Activated CD8-positive, alpha-beta memory T cell treated with anti-CD3 and anti-CD28 coated beads for 24 hours (primary cell): ENCODE measurements at places on chromosomes 7 and 10.

GRCh38 chr10:22810643-22811465 lies 96.5 kb upstream of the PIP4K2A start:
- no peak for DNase-seq

DNA sequence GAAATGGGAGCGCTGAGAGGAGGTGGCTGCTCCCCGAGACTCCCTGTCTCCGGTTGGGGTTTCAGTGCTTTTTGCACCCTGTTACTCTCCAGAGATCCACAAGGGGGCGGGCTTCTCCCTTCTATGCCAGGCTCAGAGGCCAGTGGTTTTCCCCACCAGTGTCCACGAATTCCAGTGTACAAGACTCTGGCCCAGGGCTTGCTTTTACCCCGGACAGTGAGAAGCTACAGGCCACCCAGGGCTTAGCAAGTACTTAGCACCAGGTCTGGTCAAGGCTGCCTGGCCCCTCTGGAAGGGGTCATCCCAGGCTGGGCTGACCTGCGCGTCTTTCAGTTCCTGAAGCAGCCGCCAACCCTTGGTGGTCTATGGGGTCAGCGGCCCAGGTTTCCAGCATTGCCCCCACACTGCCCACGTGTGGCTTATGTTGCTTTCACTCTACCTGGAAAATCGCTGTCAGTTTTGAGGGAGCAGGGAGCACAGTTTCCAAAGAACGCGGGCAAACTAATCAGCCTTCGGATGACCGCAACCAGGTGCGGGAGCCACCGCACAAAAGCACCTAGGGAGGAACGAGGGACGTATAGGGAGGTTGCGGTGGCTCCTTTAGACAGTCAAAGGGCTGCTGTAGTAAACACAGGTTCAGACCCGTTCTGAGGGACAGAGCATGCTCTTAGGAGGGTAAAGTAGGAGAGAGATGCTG lies 6.8 kb downstream of the CYP26A1 start:
- peak; percentile 79 for DNase-seq

DNA sequence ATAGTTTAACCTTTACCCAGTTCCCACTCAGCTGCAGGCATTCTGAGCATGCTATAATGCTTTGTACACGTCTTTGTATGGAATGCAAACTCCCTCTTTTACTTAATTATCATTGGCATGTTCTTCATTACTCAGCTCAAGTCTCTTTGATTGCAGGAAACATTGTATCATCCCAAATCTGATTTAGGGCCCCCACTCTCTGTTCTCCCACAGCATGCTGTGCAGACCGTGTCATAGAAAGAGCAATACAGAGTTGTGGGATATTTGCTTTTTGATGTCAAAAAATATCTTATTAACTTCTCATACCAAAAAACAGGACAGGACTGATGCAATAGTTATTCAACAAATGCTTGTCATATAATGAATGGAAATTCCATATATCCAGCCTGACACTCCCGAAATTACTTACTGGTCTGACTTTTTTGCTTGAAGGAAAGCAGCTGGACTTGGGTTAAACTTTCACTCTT lies 1081.5 kb upstream of the C7orf33 start:
- no peak for DNase-seq

- DNase-seq: peak; percentile 94
Measured at GRCh38 chr10:6050801-6051445, 11.2 kb downstream of the IL2RA start.

DNA sequence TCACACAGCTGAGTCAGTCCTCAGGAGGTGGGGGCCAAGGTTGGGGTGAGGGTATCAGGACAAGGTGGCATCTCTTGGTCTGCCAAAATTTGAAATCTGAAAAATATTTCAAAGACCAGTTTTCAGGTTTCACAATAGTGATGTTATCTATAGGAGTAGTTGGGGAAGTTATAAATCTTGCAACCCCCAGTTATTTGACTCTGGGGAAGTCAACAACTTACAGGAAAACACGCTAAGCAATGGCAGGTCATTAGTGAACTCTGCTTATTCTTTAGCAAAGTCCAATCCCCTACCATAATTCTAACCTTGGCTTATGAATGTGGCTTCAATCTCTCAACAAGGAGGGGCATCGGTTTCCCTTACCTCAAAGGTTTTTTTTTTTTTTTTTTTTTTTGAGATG lies 94.9 kb downstream of the MARCHF5 start:
- DNase-seq: no peak

GRCh38 chr10:120456626-120457430 lies at the start of gene PLPP4:
TSS of gene PLPP4 (plus strand) at chr10:120457227. CDS start at chr10:120457306, 79 bp downstream.
- no peak for DNase-seq

- no peak for DNase-seq
Measured at GRCh38 chr10:106395041-106395749, 769.3 kb downstream of the SORCS1 start.

GRCh38 chr7:120775755-120776154 lies 82.2 kb downstream of the TSPAN12 start:
- no peak for DNase-seq

DNA sequence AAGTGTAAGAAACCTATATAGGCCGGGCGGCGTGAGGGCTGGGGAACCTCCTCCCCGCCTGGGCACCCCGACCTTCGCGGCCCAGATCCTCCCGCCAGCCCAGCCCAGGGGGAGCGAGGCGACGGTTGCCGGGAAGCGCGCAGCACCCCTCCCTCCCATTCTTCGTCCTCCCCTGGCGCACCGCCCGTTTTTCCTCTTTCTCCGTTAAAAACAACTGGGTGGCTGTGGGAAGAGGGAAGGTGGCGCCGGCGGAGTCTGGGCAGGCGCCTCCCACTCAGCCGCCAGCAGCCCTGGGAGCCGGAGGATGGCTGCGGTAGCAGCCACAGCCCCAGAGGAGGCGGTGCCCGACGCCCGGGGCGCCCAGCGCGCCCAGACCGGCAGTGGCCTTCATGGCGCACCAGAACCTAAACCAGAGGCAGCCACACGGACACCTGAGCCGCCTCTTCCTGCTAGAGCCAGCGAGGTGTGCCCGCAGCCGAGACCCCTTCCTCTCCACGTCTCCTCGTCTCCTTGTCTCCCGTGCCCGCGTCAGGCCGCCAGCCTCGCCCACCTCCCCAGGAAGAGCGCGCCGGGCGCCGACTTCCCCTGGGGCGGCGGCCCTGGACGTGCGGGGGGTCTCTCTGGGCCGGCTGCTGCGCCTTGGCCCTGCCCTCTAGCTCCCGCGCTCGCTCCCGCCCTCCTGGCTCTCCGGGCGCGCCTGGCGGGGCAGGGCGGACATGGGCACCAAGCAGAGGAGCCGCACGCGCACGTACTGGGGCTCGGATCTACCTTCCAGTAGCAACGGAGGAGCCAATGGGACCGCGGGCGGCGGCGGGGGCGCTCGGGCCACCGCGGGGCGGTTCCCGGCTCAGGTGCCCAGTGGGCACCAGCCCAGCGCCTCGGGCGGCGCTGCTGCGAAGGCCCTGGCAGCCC lies 32.8 kb upstream of the SFTPD start:
- DNase-seq: no peak

- no peak for DNase-seq
Measured at GRCh38 chr7:22137026-22137425, 191.3 kb upstream of the CDCA7L start.

DNA sequence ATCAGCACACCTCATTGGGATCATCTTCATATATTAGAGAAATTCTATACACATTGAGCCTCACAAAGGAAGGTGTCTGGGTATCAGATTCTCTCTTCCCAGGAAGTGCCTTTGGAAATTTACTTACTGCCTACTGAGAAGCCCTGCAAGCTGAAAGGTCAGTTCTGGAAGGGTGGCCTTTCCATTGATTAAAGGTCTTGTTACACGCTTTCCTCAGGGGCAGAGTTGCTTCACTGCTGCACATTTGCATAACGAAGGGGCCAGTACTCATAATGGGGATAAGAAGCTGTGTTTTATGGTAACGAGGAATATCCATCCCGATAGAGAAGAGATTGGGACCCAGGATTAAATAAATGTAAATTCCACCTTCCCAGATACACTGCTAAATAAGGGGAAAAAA lies 19.4 kb upstream of the IL15RA start:
- no peak for DNase-seq

DNA sequence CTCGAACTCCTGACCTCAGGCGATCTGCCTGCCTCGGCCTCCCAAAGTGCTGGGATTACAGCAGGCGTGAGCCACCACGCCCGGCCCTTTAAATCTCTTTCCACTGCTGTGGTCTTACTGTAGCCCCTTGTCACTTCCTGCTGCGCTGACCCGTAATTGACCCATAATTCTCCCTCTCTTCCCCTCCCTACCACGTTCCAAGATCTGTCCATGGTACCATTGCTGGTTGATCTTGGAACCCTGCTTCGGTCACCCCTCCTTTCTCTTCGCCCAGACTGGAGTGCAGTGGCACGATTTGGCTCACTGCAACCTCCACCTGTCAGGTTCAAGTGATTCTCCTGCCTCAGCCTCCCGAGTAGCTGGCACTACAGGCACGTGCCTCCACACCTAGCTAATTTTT lies 6.5 kb downstream of the POR start:
- no peak for DNase-seq

GRCh38 chr10:11878776-11879175 lies 55.6 kb downstream of the PROSER2 start:
- no peak for DNase-seq

GRCh38 chr7:19526639-19527038 lies 182.2 kb downstream of the POLR1F start:
- DNase-seq: no peak

DNA sequence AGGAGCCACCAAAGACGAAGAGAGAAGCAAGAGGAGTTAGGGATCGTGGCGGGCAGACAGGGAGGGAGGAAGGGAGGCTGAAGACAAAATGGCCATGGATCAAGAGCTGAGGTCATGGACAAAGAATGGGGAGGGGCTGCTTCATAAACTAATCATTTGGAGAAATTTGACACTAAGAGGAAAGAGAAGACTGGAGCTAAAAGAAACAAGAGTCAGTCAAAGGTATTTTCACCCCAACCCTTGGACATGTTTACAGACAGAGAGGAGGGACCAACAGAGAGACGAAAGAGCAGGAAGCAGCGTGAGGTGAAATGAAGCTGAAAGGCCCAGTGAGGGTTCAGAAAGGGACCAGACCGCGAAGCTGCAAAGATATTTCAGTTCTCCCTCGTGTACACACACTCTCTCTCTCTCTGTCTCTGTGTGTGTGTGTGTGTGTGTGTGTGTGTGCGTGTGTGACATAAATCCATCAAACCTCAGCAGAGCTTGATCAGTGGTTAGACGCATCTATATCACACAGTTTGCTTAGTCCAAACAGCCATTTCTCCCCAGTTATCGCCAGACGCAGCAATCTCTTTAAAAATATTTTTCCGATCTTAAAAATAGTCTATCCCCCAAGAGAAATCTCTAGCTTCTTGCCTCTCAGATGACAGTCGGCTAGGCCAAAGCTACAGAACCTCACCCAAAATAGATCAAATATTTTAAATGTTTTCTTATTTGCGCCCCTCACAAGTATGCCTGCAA lies 12.5 kb upstream of the CALD1 start:
- DNase-seq: no peak

GRCh38 chr7:158061026-158061630 lies 526.5 kb downstream of the PTPRN2 start:
- DNase-seq: no peak

GRCh38 chr7:101363734-101364374 lies 1.2 kb downstream of the COL26A1 start:
- DNase-seq: peak; percentile 89

- DNase-seq: no peak
Measured at GRCh38 chr10:102152545-102152890, 329 bp downstream of the NOLC1 start.

DNA sequence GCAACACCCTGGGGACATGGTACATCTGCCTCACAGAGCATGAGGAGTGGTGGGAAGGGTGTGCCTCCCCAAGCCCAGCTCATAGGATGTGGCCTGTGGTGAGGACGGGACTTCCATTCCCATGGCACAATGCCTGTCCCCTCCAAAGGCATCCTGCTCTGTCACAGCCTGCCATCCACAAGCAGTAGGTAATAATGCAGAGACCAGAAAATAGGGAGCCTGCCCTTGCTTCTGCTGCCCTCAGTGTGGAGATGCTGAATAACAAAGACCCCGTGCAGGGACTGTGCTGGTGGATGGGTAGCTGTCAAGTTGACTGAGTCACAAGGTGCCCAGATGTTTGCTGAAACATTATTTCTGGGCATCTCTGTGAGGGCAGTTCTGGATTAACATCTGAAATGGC lies 199.9 kb upstream of the GRB10 start:
- no peak for DNase-seq

- peak; percentile 43 for DNase-seq
Measured at GRCh38 chr10:100982916-100983830, 4.1 kb downstream of the MRPL43 start.
